Smooth muscle cell of the brain vasculature (primary cell): ENCODE measurements at places on chromosomes 12 and 14.

DNA sequence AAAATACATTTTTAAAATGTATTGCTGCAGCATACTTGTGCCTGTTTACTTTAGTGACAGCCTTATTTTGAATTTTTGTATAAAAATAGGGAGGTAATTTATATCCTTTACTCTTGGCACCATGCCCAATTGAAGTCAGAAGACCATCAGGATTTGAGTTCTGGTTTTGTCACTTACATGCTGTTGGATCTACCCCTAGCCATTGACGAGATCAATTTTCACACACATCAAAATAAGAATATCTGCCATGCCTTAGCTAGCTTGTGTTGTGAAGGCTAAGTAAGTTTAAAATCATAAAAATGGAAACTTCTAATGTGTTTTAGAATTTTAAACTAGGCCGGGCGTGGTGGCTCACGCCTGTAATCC, 381.8 kb downstream of the KCNH5 start:
- no peak for DNase-seq

DNA sequence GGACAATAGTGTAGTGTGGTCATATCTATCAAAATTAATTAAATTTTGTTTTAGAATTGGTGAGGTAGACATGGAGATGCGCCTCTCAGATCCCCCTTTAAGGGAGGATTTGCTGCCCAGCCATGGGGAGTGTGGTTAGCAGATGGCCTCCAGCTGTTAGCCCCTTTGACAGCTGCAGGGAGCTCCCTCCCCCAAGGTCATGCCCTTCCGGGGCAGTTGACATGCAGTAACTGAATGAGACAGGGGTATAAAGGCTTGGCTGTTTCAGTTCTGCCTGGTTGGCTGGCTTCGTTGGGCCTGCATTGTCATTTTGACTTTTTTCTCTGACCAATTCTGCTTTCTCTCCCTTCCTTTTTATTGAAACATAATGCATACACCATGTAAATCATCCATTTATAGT, 291.5 kb upstream of the SRRM4 start:
- no peak for DNase-seq

DNA sequence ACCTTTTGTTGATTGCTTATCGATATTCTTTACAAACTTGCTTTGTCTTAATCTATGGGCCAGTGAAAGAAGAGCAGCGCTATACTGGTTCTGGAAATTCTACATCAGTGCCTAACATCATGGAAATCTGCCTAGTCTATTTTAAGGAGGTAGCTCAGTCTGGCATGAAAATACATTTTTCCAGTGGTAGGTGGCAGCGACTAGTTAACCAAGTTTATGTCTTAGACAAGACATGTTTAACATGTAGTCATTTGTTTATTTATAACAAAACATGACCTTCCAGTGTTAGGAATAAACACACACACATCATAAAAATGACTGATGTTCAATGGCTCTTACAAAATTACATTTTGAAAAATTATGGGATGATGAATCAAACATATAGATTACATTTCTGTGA, 336.0 kb upstream of the SOX5 start:
- no peak for DNase-seq

DNA sequence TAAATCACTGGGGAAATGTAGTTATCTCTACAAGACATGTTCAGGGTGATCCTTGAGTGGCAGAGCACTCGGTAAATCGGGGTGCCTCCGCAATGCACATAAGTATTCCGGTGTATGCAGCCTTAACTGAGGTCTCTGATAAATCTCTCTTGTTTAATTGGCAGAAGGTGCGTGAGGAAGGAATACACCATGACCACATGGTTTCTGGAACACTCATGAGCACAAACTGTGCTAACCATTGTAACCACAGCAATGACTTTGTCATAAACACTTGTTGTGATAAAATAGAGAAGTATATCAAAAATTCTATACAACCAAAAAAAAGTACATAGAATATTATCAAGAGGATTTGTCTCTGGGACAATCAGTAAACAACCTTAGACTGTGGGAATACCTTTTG, 146.8 kb upstream of the DIO2 start:
- DNase-seq: no peak

DNA sequence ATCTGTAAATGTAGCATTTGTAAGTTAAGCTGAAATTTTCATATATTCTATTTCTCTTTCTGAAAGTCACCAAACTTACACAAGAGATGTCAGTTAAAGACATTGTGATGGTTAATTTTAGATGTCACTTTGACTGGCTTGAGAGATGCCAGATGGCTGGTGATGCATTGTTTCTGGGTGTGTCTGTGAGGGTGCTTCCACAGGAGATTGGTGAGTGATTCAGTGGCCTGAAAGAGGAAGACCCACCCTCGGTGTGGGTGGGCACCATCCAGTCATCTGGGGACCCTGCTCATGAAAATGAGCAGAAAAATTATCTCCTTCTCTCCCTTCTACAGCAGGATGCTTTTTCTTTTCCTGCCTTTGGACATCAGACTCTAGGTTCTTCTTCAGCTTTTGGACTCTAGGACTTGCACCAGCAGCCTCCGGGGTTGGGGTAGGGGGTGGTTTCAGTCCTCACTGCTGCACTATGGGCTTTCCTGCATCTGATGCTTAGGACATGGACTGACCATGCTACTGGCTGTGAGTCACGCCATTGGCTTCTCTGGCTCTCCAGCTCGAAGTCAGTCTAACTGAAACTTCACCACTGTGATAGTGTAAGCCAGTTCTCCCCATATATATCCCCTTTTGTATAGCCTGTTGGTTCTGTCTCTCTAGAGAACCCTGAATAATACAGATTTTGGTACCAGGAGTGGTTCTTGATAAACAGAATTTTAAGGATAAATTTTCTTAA, 20.9 kb downstream of the PDE6H start:
- no peak for DNase-seq

- DNase-seq: no peak
Observed at GRCh38 chr12:25853316-25854095, 105.0 kb upstream of the RASSF8 start.

GRCh38 chr14:54487771-54488170, 1.0 kb downstream of the GMFB start:
- DNase-seq: no peak

DNA sequence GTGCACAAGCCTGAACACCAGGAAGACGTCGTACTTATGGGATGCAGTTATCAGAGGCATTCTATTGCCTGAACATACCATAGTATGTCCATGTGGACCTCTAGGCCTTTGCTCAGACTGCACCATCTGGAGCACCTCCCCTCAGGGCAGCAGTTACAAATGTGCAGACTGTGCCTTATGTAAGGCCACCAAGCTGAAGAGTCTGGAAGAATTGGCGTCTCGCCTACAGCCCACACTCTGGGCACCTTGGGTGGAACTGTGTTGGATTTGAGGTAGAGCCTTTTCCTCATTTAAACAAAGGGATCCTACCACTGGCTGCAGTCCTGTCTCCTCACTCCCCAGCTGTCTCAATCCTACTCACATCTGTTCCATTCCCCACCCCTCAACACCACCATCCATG, 204.3 kb upstream of the FRMD6 start:
- no peak for DNase-seq

DNA sequence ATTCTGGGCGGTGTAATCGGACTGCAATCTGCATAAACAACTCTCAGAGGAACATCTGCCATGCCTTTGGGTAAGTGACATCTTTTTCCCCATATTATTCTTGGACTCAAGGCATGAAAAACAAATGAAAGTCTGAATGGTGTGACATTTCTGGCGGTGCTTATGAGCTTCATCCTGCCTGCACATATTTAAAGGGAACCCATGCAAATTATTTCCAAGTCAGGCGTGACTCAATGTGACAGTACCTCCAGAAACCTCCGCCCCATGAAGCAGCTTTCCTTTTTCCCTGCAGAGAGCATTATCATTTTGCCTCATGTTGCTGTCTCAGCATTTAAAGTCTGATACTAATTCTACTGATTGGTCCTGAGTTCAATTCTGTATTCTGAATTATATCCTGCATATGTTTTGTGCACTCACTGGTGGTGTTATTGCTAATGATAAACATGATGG, 585.4 kb downstream of the SNAPC1 start:
- DNase-seq: no peak

DNA sequence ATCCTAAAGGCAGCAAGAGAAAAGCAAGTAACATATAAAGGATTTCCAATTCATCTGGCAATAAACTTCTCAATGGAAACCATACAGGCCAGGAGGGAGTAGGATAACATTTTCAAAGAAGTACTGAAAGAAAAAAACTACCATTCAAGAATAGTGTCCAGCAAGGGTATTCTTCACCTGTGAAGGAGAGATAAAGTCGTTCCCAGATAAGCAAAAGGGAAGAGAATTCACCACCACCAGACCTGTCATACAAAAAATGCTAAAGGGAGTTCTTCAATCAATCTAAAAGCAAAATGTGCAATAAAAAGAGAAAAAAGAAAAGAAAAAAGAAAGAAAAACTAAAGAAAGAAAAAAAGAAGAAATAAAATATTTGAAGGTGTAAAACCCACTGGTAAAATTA, 228.9 kb upstream of the AMIGO2 start:
- DNase-seq: no peak

GRCh38 chr14:35337269-35338255, 45.4 kb downstream of the PSMA6 start:
- DNase-seq: no peak

DNA sequence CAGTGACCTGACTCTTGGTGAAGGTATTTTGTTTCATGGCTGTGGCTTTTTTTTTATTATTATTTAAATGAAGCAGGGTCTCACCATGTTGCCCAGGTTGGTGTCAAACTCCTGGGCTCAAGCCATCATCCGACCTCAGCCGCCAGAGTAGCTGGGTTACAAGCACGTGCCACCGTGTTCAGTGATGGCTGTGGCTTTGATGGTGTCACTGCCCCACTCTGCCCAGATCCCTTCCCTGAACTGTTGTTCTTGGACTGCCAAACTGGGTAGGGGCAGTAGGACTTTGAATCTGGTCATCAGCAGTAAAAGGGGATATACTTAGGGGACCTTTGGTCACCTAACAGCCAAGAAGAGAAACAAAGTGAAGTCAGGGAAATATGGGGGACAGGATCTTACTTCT, 19.4 kb downstream of the B4GALNT3 start:
- DNase-seq: no peak

GRCh38 chr12:112308652-112309051, 73.6 kb downstream of the HECTD4 start:
- DNase-seq: no peak

- no peak for DNase-seq
Observed at GRCh38 chr12:109840305-109841074, 7.3 kb upstream of the TRPV4 start.

GRCh38 chr12:49889361-49890095, 14.2 kb downstream of the FAIM2 start:
- DNase-seq: no peak

GRCh38 chr14:23186913-23187654, 3.6 kb upstream of the SLC7A8 start:
- DNase-seq: peak; percentile 55

- DNase-seq: no peak
Observed at GRCh38 chr14:97277711-97278110, 480.5 kb downstream of the VRK1 start.

DNA sequence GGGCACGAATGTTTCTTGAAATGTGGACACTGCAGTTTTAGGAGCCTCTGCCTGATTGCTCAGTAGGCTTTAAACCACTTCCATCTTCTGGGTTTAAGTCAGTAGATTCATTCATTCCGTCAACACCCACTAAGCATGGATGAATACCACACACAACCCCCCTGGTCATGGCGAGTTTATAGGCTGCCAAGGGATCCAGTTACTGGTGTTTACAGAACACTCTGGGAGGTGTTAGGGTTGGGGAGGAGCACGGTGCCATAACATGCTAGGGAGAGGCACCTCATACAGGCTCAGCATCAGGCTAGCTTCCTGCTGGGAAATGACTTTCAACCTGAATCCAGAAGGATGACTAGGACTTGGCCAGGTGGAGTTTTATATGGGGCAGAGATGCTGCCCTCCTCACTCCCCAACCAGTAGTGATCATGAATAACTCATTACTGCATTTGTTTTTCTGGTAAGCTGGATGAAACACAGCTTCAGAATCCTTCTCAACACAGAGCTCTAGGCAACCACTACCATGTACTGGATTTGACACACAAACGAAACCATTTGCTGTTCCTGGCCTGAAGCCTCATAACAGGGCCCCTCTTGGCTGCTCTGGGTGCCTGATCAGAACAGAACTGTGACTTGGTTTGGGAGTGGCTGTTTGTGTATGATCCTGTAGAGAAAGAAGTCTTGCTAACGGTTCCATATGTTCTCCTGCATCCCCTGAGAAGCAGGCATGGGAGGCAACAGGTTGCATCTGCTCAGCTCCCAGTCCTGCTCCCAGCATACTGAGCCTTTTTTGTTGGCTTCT, 47.9 kb downstream of the FBXW8 start:
- DNase-seq: no peak

DNA sequence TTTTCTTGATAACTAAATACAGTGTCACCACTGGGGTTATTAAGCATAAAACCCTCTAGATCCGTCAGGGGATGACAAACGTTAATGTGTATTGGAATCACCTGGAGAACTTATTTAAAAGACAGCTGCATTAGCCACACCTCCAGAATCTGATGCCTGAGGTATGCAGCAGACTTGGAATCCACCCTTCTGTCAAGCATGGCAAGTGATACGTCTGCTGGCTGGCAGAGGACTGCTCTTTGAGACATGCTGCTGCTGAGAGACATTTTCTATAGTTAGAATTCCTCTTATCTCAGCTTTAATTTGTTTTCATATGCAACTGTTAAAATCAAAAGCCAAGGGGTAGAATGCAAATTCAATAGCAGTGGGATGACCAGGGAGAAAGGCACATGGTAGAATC, 496.3 kb downstream of the NELL2 start:
- no peak for DNase-seq

DNA sequence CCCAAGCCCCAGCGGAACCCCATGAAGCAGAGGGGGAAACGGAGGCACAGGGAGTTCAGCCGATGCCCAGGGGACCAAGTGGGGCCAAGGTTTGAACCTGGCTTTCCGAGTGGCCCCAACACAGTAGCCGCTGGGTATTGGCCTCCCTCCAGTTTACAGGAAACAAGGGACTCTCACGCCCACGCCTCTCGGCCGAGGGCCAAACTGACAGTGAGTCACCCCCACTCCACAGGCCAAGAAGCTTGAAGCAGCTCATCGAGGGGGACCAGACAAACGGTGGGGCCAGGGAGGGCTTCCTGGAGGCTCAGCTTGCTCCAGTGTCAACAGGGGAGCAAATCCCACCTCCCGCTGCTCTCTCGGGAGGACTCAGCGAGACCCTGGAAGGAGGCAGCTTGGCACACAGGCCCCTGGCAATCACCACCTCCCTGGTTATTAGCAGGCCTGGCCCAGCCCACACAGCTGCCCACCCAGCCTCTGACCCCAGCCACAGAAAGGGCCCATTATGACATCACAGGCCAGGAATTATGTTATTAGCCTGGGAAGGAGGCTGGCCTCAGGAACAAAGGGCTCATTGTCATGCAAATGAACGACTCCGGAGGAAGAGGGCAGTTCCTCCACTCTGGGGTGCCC, 54.6 kb downstream of the NCOR2 start:
- DNase-seq: peak; percentile 96

DNA sequence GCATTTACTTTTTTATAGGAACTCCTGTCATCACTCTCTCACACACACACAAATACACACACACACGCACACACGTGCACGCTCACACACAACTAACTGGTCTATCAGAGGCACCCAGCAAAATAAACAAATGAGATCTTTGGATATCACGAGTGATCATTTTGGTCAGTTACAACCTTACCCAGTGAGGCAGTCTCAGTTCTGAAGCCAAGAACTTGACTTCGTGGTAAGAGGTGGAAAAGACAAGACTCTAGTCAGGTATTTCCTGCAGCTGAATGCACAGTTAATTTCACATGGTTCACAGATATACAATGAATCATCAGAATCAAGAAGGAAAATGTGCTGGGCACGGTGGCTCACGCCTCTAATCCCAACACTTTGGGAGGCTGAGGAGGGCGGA, 39.4 kb downstream of the ATF7 start:
- no peak for DNase-seq
